ENCODE measurements at places on chromosomes 3 and 15.

DNA sequence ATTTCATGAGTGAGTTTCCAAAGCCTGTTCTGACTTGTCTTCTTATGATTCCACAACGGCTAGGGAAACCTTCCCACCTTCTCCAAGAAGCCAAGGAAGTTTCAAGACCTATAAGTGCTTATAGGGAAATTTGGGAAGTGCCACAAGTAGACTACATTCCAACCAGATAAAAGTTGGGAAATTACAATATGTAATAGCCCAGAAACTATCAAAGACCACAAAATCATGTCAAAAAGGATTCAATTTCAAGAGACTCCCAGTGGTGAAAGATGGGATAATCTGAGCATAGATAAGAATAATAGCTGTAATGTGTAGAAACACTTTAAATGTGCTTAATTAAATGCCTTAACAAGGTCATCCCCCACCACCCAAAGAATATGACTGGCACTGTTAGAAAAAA is 169.2 kb upstream of the SLC2A2 start:
- no peak for DNase-seq

GRCh38 chr3:187136936-187137335 is 2.4 kb downstream of the RPL39L start:
- DNase-seq = no peak

GRCh38 chr15:51089699-51090453 is 4.8 kb downstream of the TNFAIP8L3 start:
- no peak for DNase-seq

GRCh38 chr3:89964347-89964746 is 856.9 kb downstream of the EPHA3 start:
- DNase-seq = no peak

DNA sequence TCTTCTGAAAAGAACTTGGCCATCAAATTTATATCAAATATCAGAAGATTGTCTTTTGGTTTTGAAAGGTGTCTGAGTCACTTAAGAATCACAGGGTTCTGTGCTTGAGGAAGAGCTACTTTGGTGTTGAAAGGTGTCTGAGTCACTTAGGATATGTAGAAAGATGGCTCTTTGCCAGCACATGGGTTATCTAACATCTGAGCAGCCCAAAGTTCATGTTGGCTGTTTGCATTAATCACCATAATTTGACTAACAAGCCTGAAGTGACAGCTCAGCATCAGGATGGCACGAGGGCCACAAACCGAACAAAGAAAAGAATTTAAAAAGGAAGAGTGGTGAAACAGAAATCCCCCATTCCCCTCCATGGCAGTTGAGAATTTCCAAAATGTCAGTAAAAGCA is 190.5 kb upstream of the CMC1 start:
- no peak for DNase-seq
